Activated CD4-positive, CD25-positive, alpha-beta regulatory T cell (primary cell): ENCODE measurements at places on chromosomes 6 and 20.

- no peak for DNase-seq
Observed at GRCh38 chr6:26215585-26216358, 128.5 kb downstream of the HFE start.

DNA sequence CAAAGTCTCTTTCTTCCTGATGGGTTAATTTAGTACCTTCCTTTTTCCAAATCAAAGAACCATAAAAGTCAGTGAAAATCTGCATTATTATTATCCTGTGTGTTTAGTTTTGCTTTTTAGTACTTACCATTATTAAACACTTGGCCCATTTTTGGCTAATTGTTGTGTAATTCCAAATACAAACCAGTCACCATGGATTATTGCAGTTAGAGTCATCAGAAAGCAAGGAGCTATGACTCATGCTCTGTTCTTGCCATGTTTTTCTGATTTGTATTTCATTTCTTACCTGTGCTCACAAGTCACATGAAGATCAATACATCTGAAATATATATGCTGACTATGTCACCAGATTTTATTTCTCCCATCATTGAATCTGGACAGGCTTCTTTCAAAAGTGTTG, 31.3 kb downstream of the SLC22A3 start:
- DNase-seq, result no peak

DNA sequence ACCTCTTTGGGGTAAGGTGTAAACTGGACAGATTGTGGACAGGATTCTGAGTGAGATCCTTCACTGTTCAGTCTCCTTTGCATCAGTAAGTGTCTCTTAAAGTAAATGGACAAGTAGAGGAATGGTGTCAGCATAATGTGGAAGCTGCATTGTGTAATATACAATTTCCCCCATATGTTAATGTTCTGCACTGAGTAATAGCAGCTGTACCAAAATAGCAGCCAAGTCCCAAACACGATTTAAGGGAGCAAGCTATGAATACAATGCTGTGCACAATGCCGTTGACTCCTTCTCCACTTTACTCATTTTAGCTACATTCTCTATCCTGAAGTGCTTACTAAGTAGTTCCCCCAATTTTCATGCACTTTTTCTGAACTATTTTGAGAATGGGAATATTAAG, 21.1 kb upstream of the TRIM26 start:
- DNase-seq, result no peak

DNA sequence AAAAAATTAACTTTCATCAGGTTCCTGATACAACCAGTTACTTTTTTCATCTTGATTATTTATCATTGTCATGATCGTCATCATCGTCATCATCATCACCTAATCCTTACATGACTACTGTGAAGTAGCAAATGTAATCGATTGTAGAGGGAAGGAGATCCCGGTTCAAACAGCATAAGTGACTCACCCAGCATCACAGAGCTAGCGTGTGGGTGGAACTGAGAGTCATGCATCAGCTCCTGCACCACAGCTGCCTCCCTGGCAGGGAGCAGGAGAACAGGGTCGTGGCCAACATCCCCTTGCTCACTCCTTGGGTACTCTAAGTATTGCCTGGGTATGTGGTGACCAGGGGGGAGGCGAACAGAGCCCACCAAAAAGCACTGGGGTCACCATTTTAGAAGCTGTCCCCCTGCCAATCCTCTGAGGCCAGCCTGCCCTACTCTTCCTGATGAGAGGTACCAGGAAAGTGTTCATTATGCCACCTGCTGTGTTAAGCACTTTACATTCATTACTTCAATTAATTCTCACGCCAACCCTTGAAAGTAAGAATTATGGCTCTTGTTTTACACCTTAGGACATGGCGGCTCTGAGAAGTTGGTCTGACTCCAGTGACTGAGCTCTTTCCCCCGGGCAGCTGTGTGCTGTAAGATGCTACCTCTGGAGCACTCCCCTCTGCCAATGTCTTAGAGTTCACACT, 425.2 kb downstream of the CD83 start:
- peak; percentile 14 for DNase-seq

- no peak for DNase-seq
Observed at GRCh38 chr20:42690842-42691437, 498.8 kb downstream of the PTPRT start.

DNA sequence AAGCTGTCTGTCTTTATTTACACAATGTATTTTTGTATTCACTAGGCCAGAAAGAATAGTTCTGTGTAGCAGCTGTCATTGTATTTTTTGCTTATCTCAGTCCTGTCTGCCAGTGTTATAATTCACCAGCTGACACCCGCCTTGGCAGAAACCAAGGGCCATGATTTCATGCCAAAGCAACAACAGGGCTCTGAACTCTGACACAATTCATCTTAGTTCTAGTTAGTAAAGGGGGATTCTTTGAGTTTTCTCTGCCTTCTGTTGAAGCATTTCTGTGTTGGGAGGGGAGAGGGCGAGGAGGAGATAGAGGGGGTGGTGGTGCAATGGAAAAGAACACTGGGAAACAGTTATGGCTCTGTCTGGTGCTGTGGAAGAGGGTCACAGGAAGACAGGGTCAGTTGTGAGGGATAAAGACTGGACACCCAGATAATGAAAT, 684.6 kb upstream of the MARCKS start:
- no peak for DNase-seq

DNA sequence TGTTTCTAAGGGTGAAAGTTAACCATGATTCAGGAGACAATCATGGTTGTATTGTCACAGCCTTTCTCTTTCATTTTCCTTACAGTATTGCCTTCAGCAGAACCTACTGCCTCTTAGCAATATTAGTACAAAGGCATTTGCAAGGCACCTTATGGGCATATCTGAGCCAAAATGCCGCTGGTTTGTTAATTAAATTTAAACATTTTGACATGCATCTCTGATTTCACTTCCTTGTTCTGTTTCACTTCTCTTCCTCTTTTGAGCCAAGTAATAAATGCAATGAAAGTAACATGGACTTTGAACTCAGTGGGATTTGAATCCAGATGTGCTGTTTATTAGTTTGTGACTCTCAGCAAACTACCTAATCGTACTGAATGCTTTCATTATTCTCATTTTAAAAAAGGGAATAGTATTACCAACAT, 467.4 kb upstream of the CITED2 start:
- no peak for DNase-seq

DNA sequence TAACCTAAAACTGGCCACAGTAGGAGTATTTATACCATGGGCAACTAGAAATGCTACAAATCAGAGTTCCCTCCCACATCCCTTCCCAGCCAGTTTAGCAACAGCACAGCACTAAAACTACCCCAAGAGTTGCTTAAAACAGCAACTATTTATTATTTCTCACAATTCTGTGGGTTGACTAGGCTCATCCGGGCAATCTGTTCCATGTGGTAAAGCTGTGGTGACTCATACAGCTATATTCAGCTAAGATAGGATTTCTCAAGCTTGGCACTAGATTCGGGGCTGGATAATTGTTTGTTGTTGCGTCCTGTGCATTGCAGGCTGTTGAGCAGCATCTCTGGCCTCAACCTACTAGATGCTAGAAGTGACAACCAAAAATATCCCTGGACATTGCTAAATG, 8.6 kb upstream of the HECA start:
- DNase-seq, result no peak

DNA sequence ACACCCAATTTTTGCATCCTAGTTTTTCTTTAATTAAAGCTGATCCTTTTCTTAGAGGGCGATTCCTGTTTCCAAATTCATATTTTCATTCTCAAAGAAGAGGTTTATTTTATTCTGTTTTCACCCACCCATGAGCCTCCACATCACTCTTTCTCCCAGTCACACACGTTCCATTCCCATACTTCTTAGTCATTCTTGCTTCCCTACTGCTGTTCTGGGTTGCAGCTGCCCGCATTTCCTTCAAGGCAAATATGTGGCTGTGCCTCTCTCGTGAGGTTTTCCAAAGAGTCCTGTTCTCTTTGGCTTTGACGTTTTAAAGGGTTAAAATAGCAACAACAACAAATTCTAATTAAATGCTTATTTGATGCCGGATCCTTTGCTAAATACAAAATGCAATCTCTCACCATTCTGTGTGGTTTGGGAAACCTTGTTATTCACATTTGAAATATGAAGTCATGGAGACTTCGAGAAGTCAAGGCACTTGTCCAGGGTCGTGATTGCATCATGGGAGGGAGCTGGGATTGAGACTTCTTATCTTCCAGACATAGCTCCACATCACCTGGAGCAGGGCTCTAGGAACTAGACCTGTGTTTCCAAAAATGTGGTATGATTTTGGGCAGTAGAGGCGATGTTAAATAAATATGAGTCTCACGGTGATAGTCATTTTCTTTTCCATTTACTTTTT, 126.6 kb downstream of the DOK5 start:
- DNase-seq, result no peak

GRCh38 chr20:57464642-57465211, 60.2 kb downstream of the CTCFL start:
- no peak for DNase-seq

GRCh38 chr6:53543359-53544216, 1.3 kb downstream of the GCLC start:
- DNase-seq, result no peak

GRCh38 chr20:14337400-14338171, at the start of gene FLRT3:
Gene FLRT3, minus strand, starts transcription at chr20:14337612. Its CDS starts 10,106 bp downstream, at chr20:14327506.
- DNase-seq, result no peak

GRCh38 chr6:1296079-1296478, 15.8 kb upstream of the FOXQ1 start:
- no peak for DNase-seq

DNA sequence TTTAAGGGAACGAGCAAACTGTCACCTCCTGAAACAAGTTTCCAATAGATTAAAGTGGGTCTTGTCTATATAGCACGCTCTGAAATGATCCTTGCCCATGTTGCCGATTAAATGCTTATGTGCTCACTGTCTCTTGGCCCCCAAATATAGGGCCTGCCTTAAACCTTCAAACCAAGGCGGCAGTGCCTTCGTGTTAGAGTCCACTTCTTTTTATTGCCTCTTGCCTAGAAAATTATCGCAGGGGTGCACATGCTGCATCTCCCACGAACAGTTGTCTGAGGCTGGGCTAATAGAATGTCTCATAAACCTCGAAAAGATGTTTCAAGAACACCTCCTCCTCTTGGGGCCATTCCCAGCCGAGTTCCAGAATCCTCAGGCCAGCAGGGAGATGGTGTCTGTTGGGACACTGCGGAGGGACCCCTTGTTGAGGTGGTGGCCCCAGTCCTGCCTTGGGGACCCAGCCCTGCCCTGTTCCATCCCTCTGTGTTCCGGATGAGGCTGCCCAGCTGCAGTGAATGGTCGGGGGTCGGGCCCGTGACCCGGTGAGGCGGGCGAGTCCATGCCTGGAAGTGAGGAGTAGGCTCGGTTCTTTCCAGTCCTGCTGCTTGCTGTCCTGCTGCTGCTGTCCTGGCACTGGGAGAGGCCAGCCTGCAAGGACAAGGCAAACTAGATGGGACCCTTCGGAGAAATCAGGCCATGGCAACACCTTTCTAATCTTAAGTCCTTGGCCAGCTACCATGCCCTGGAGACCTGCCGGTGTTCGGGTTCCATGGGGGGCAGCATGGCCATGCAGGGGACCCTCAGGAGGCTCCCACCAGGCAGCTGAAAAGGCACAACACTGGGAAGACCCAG, 34.7 kb upstream of the SLCO4A1 start:
- no peak for DNase-seq

- no peak for DNase-seq
Observed at GRCh38 chr20:59231124-59231804, 67.6 kb downstream of the ZNF831 start.

GRCh38 chr6:15344192-15344519, 98.3 kb downstream of the JARID2 start:
- no peak for DNase-seq

- no peak for DNase-seq
Observed at GRCh38 chr20:62316331-62317166, 13.8 kb downstream of the ADRM1 start.

- no peak for DNase-seq
Observed at GRCh38 chr20:43545837-43546578, 12.8 kb upstream of the SGK2 start.

DNA sequence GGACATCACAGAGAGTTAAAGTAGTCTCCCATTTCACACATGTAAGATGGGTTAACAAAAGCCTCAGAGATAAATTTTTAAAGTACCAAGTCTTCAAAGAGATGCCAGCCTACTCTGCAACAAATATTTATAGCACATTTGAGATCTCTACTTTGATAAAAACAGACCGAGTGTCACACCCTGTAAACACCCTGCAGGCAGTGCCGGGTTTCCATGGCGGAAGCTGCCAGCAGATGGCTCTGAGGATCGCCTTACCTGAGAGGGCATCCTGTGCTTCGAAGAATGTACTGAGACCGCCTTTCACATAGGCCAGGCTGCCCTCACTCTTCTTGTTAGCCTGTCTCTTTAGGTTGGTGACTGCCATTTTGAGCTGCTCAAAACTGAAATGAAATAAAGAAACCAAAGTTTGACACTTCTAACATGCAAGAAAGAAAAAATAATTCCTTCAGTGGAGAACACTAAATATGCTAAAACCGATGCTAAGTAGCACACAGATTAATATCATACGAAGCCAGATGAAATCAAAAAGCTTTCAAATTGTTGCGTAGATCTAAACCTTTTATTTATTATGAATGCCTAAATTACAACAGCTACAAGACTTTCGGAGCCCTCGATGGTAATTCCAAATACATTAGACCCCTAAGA, 39.3 kb downstream of the HUS1B start:
- no peak for DNase-seq

DNA sequence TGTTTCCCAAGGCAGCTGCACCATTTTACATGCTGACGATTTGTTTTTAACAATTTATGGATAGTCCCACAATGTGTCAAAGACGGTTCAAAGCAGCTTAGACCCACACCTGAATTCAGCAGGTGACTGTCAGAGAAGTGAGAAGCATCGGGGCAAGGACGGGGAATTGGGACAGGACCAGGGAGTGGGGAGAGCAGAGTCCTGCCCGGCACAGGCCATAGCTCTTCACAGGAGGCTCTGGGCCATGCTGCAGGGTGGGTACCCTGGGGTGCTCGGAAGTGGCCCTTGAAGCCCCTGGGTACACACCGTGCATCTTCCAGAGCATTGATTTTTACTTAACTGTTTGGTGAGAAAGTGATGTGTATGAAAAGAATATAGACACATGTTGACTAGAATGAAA, 33.2 kb upstream of the PHACTR3 start:
- no peak for DNase-seq
